ENCODE measurements at places on chromosomes 4 and X.

- DNase-seq: no peak
Observed at GRCh38 chrX:29348288-29348687, 761.0 kb downstream of the IL1RAPL1 start.

DNA sequence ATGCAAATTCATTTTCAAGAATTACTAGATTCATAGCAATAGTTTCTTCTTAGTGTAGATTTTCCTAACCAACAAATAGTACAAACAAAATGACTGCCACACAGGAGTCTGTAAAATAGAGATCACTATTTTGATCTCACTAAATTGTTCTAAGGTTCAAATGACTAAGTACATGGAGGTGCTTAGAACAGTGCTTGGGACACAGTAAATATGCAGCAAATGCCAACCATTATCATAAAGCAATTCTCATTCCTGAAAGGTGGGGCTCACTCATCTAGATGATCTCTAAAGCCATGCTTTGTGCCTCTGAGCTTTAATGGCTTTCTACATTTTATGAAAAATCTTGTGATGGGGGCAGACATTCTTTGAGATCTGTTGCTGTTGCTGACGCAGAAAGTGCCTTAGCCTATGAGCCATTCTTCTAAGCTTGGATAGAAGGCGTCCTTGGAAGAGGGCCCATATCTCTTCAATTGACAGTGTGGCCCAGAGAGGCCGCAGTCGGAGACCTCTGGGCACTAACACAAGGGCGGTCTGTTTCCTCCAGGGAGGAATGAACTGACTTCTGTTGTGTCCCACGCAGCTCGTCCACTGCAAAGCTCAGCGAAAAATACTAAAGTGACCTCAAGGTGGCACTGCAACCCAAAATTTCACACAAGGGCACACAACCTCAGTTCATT is 23.5 kb downstream of the TLR10 start:
- peak; percentile 74 for DNase-seq

DNA sequence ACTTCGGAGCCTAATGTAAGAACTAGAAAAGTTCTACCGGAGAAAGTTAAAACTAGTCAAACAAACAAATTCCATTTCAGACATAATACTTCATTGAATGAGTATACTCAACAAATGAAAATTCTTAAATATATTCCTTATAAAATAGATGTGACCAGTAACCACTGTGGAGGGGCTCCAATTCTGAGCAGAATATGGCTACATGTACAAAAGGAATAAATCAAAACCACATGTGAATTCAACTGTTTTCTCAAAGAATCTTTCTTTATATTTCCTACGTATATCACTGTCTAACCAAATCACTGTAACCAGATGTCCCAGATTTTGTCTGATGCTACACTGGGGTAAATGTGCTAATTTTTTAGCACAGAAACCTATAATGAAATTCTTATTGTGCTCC is 49.0 kb downstream of the HTN1 start:
- DNase-seq: no peak

- no peak for DNase-seq
Observed at GRCh38 chr4:157804986-157805385, 367.8 kb downstream of the GASK1B start.

GRCh38 chr4:81491943-81492342 is 20.2 kb upstream of the RASGEF1B start:
- DNase-seq: no peak

DNA sequence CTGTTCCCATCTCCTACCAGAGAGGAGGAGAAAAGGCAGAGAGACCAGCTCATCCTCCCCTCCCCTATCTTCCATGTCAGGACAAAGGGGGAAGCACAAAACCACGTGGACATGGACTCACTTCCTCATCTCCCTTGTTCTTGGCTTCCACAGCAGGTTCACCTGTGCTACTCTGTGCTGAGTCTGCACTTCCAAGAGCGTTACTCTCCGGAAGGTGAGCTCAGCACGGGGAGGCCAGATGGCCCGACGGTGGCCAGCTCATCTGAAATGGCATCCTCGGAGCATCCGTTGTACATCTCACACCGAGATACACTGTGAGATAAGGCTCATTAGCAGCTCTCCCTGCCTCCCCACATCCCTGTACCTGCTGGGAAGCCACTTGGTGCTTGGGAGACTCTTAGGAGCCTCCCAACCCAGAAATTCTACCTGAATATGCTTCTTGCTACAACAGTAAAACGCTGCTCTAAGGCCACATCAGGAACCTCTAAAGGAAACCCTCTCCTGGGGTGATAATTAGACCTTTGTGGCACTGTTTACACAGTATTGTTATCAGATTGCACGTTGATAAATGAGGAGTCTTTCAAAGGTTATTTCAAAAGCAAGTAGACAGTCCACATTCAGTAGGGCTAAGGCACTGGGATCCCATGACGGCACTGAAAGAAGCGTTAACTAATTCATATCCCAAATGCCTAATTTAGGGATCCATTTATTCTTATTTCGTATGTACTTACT is 19.4 kb downstream of the LGI2 start:
- DNase-seq: no peak

DNA sequence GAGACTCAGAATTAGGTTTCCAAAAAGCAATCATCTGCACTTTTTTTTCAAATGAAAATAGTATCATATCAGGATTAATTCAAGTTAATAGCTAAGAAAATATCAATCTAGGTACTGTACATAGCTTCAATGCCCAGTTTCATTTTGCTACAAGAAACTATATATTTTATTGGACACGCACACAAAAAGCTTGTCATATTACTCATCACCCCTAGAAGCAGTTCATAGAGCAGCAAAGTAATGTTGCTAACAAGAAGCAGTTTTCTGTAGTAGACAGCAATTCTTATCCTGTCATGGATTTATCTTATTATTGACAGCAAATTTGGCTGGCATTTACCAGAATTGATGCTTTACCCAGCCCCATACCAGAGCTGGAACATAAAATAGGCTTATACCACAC is 52.3 kb upstream of the LSM6 start:
- DNase-seq: no peak

DNA sequence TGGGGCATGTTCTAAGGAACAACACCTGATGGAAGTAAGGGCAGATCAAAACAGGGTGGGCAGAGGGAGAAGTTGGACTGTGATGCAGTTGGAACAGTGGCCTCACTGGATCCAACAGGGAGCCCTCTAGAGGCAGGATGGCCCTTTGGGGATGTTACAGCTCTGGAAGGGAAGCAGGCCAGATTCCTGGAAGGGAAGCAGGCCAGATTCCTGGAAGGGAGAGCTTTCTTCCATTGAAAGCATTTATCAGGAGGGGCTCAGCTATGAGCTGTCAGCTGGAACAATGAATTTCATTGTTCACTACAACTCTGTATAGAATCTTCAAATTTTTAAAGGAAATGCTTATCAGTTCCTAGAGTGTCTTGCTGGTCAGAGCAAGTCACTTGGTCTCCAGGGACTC is 17.7 kb downstream of the IL15 start:
- DNase-seq: no peak

GRCh38 chr4:186808630-186809018 is 85.0 kb upstream of the FAT1 start:
- no peak for DNase-seq

DNA sequence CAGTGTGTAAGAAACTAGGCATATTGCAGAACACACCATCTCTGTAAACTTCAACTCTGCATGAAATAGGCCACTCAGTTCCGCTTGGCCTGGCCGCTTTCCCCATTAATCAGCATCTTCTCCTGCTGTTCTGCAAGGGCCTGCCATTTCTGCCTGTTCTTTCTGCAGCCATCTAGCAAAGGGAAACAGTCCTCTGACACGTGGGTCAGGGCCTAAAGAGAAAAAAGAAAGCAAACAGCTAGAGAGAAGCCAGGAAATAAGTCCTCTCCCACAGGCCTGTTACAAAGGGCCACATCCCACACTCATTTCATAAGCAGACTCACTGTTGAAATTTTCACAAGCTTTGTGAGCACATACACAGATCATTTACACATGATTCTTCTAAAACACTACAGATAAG is 130.1 kb downstream of the PDE5A start:
- DNase-seq: no peak

DNA sequence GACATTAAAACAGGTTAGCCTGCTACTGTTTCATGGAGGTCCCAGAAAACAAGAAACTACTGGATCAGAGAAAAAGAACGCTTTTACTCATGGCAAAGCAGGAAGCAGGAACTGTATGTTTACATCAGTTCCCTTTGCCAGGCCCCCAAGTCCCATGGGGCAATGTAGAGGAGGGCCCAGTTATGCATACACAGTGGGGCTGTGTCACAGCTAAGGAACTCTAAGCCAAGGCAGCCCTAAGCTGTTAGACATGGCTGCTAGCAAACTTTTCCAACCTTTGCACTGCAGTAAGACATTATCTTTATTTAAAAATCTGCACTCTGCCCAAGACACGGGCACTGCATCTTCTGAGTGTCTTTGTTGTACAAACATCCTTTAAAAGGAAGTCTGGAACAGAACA is 975.8 kb downstream of the C4orf33 start:
- no peak for DNase-seq

- DNase-seq: no peak
Observed at GRCh38 chr4:18923496-18924161, 902.1 kb upstream of the LCORL start.

DNA sequence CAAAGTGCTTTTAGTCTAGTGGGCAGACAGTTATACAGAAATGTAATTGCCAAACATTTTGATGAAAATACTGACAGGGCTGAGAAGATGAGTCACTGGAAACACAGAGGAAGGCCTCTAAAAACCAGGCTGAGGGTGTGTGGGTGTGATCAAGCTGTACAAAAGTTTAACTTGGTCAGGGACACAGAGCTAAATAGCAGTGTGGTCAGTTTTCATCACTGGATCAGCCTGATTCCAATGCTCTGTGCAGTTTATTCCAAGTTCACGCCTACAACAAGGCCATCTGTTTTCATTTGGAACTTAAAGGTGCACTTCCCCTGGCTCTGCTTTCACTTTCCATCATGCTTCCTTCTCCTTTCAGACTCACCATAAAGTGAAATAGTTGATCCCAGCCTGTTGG is 10.6 kb downstream of the CENPVL3 start:
- peak; percentile 8 for DNase-seq

- DNase-seq: no peak
Observed at GRCh38 chr4:3250956-3251690, 2.2 kb downstream of the MSANTD1 start.

- peak; percentile 10 for DNase-seq
Observed at GRCh38 chr4:73661646-73662119, 41.4 kb upstream of the RASSF6 start.

DNA sequence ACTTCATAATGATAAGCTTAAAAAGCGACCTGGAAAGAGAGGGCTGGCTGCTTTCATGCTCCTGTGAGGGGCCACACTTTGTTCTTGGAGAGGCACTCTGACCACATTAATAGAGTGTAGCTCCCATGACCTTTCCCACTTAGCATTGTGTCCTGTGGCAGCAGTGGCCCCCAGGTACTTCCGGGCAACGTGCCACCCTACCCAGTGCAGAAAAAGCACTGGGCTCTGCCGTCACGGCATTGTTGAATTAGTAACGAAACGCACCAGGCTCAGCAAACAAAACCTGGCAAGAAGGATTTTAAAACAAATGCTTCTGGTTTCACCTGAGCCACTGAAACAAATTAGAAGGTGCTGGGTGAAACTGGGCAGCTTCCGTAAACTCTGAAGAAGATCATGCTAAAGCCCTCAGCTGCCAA is 5.4 kb upstream of the SORBS2 start:
- no peak for DNase-seq

GRCh38 chr4:55124322-55125076 is 896 bp downstream of the KDR start:
- DNase-seq: no peak

DNA sequence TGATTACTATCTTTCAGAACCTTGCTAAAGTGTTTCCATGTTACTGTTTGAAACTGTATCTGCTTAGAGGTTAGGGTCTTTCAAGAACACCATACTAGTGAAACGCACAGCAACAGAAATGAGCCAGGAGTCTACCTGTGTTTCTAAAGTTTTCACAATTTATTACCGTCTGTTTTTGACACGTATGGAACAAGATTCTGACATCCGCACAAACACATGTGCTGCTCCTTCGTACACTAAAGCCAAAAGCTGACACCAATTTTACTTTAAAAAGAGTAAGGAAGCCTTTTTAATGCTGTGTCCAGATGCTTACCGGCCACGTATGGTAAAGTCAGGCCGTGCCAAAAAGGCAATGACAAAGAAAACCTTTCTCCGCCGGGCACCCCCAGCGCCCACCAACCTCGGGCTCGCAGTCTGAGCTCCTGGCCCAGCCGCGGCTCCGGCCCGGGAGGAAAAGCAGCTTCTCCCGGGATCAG is 532 bp downstream of the RPS4X start:
- DNase-seq: no peak

DNA sequence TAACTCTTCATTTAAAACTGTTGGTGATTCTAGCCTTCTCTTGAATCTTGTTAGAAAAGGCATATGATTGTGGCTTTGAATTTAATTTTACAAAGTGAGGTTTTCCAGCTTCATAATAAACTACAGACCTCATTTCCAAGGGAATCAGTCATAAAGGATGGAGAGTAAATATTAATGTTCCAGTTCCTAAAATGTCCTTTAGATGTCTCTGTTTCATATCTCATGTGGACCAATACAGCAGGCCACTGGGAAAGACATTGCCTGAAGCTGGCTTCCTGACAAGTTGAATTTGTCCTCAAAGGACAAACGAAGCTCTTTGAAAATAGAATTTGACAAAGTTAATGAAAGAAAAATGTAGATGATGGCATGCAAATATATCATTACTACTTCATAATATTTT is 125.4 kb downstream of the ZNF330 start:
- no peak for DNase-seq

DNA sequence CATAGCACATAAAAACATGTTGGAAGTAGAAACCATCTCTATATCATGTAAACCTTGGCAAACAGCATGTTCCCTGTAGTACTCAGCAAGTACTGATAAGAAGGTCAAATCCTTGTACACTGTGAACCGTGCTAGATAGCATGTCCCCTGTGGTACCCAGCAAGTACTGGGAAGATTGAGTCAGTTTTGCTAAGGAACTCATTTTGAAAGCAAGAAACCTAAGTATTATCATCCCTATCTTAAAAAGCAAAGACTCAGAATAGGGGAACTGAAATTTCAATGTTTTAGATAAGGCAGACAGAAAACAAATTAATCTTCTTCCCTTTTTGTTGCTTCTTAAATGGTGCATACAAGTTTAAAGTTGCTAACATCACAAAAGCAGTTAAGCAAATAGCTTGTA is 180.2 kb downstream of the RBM46 start:
- no peak for DNase-seq

- DNase-seq: no peak
Observed at GRCh38 chr4:80321776-80322175, 13.8 kb upstream of the CFAP299 start.

GRCh38 chrX:9456250-9457074 is 8.4 kb upstream of the TBL1X start:
- peak; percentile 44 for DNase-seq

- no peak for DNase-seq
Observed at GRCh38 chr4:93788712-93789111, 39.8 kb upstream of the ATOH1 start.

DNA sequence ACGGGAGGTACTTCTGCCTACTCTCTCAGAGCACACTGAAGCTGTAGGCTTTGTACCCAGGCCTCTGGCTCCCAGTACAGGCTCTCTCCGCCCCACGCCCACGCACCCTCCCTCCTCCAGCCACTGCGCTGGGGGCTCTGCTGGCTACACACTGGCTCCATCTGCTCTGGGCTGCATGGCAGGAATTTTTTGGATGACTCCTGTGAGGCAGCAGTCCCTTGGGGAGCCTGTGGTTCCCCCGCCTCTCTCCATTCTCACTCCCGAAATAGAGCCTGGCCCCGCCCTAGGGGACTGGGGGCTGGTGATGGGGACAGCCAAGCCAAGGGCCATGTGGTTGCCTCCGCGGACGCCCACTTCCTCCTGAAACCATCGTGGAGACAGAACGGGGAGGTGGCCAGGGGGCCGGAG is 58.1 kb upstream of the ADRA2C start:
- no peak for DNase-seq

GRCh38 chr4:1093391-1094335 is 19.7 kb downstream of the RNF212 start:
- no peak for DNase-seq

Data from activated CD4-positive, alpha-beta memory T cell treated with anti-CD3 and anti-CD28 coated beads for 36 hours (primary cell).